Mesothelial cell of epicardium (in vitro differentiated cells): ENCODE measurements at places on chromosomes 1 and 21. TPM values are rescaled to one million over a fixed set of nuclear protein-coding genes. Genes with fewer than 3 reads are reported as not detected.

- H3K36me3 ChIP-seq: no peaks in the 10 kb centered on the region
- DNase-seq: no peak
- no peak overlapping the region for H3K4me3 ChIP-seq
These were observed 18.8 kb upstream of the DYNLT5 start for GRCh38 chr1:66733348-66734017.

GRCh38 chr1:1809489-1809888 lies 31.2 kb upstream of the NADK start:
- H3K27me3 ChIP-seq: no peaks in the 10 kb centered on the region
- H3K4me1 ChIP-seq: no peaks in the 10 kb centered on the region
- peaks cover 24% of the 10 kb centered on the region for H3K36me3 ChIP-seq
- DNase-seq: no peak
- H3K4me3 ChIP-seq: no peak overlapping the region

The ROR1 gene
- 76.0 to 89.9 TPM (median 81.4 TPM) in 3 replicates for total RNA-seq

The CFHR2 gene
- not detected in 3 replicates for total RNA-seq

The SPRR1A gene
- not detected in 3 replicates for total RNA-seq

DNA sequence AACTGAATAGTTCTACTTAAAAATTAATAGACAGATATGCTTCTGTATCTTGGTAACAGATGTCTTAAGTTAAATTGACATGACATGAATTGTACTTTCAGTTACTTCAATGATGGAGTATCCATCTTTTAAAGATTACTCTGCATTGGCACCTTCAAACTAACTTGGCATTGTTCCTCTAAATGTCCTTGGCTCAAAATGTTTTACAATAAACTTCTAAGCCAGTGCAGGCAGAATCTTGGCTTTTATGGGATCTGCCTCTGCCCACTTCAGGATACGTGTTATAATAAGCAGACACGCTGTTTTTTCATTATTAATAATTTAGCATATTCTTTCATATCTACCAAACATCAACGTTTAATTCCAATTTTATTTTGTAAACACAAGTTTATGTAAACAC lies 873.4 kb upstream of the ADAMTS5 start:
- H3K4me1 ChIP-seq: peaks cover 17% of the 10 kb centered on the region
- no peak for DNase-seq
- H3K27ac ChIP-seq: no peak overlapping the region
- H3K36me3 ChIP-seq: peaks cover 11% of the 10 kb centered on the region
- no peak overlapping the region for H3K4me3 ChIP-seq

The KPRP gene
- not detected in 3 replicates for total RNA-seq

The SLC9C2 gene
- total RNA-seq: 0.93 to 1.2 TPM (median 1.00 TPM) in 3 replicates

DNA sequence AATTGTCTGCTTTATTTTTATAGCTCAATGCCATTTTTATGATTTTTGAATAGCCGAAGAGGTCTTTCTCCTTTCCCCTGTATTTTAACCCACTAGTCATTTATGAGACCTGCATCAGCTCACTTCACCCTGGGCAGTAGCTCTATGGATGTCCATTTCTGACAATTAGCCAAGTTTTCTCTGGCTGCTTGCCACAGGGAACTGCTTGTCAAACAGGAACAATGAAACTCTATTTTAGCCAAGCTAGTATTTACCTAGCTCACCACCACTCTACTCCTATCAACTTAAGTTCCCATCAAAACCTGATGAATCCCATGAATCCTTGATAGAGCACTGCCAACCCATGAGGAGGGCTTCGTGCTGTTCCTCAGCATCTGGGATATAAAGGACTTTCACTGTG lies 406.7 kb downstream of the RWDD3 start:
- H3K27me3 ChIP-seq: no peaks in the 10 kb centered on the region
- H3K27ac ChIP-seq: no peak overlapping the region

DNA sequence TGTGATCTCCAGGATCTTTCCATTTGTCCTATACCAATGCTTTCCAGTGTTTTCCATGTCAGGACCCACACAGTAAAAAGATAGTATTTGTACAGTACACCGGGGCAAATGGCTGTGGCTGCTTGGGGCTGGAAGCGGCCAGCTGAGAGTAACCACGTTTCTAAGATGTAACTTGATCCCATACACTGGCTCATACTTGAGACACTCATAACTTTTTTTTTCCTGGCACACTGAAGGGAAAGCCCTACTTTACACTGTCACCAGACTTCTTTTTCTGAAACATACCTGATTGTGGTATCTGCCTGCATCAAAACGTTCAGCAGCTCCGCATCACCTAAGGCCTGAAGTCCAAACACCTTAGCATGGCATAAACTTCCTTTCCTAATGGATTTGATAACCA lies 21.6 kb downstream of the VPS13D start:
- peaks cover 44% of the 10 kb centered on the region for H3K36me3 ChIP-seq
- H3K27me3 ChIP-seq: no peaks in the 10 kb centered on the region
- H3K4me1 ChIP-seq: peaks cover 6% of the 10 kb centered on the region
- DNase-seq: no peak

DNA sequence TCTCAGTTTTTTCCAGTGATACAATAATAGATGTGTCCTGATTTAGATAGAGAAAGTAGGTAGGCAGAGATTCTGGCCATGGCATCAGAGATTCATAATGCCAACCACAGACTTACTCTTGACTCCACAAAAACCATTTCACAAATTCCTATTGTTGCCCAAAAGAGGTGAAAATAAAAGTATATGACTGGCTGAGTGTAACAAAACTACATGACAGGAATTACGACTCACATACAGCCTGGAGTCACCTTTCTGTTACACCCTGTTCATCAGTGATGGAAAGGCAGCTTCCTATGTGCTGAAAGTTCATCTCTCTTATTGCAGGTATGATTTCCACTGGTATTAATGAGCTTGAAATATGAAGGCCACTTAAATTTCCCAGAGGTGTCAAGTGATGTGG lies 72.3 kb downstream of the MPZL1 start:
- no peak for DNase-seq
- no peak overlapping the region for H3K4me3 ChIP-seq
- peaks cover 21% of the 10 kb centered on the region for H3K4me1 ChIP-seq
- no peaks in the 10 kb centered on the region for H3K27me3 ChIP-seq
- H3K27ac ChIP-seq: no peak overlapping the region
- H3K36me3 ChIP-seq: peaks cover 40% of the 10 kb centered on the region

DNA sequence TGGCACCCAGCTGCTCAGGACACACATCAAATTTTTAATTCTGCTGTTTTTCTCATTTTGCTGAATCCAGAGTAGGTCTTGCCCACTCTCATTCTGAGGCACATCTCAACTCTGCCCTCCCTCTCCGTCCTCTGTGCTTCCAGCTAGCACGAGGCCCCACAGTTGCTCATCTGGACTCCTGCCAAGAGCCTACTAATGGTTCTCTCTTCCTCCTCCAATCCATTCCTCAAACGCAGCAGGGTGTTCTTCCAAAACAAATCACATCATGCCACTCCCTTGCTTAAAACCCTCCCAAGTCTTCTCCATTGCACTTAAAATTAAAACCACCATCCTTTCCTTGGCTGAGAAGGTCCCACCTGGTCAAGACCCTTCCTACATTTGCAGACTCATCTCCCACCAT lies 49.8 kb upstream of the SCAF4 start:
- H3K4me1 ChIP-seq: peaks cover 18% of the 10 kb centered on the region
- peak overlapping the region; percentile 65 for H3K27ac ChIP-seq
- no peak overlapping the region for H3K4me3 ChIP-seq

The CPLANE2 gene
- 7.7 to 10.7 TPM (median 9.1 TPM) in 3 replicates for total RNA-seq

- DNase-seq: no peak
- H3K4me3 ChIP-seq: no peak overlapping the region
- H3K27me3 ChIP-seq: no peaks in the 10 kb centered on the region
- H3K36me3 ChIP-seq: no peaks in the 10 kb centered on the region
These were observed 99.6 kb downstream of the APP start for GRCh38 chr21:26070822-26071425.

The EXO1 gene
- 8.3 to 9.4 TPM (median 8.4 TPM) in 3 replicates for total RNA-seq

The POU3F1 gene
- total RNA-seq: 0.16 to 0.45 TPM (median 0.29 TPM) in 3 replicates

GRCh38 chr1:157292809-157293564 lies 154.8 kb upstream of the ETV3 start:
- H3K27ac ChIP-seq: no peak overlapping the region
- no peaks in the 10 kb centered on the region for H3K36me3 ChIP-seq
- peaks cover 10% of the 10 kb centered on the region for H3K4me1 ChIP-seq
- no peak for DNase-seq

The PYHIN1 gene
- 0.13 TPM in 1 of 3 replicates, not detected in the others for total RNA-seq

GRCh38 chr1:44038876-44039657 lies 7.8 kb upstream of the SLC6A9 start:
- peaks cover 6% of the 10 kb centered on the region for H3K27me3 ChIP-seq
- H3K4me3 ChIP-seq: no peak overlapping the region
- no peak overlapping the region for H3K27ac ChIP-seq
- H3K36me3 ChIP-seq: no peaks in the 10 kb centered on the region
- no peak for DNase-seq

DNA sequence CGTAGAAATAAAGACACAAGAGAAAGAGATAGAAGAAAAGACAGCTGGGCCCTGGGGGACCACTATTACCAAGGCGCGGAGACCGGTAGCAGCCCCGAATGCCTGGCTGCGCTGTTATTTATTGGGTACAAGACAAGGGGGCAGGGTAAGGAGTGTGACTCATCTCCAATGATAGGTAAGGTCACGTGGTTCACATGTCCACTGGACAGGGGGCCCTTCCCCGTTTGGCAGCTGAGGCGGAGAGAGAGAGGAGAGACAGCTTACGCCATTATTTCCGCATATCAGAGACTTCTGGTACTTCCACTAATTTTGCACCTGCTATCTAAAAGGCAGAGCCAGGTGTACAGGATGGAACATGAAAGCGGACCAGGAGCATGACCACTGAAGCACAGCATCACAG lies 4.1 kb upstream of the TPRG1L start:
- no peak for DNase-seq
- H3K4me3 ChIP-seq: no peak overlapping the region
- peaks cover 4% of the 10 kb centered on the region for H3K27me3 ChIP-seq
- no peaks in the 10 kb centered on the region for H3K36me3 ChIP-seq
- peaks cover 41% of the 10 kb centered on the region for H3K4me1 ChIP-seq

GRCh38 chr1:116435806-116436610 lies 63.0 kb downstream of the ATP1A1 start:
- DNase-seq: no peak
- H3K27ac ChIP-seq: no peak overlapping the region
- H3K36me3 ChIP-seq: no peaks in the 10 kb centered on the region
- H3K27me3 ChIP-seq: no peaks in the 10 kb centered on the region

The UBQLN4 gene
- 61.2 to 66.7 TPM (median 61.9 TPM) in 3 replicates for total RNA-seq

DNA sequence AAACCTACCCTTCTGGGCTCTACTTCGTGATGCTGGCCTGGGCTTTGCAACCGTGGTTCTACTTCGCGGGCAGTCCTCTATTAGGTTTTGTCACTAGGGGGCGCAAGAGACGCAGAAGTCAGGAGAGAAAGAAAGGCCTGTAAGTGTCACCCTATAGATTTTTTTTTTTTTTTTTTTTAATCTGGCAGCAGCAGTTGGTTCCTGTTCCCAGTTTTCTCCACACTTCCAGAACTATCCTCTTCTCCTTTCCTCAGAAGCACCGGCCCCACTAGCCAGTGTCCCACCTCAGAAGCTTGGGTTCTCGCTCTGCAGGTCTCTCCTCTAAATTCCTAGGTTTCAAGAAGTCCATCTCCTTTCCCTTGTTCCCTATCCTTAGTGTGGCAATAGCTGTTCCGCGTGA lies 9.1 kb upstream of the LCE2D start:
- no peak overlapping the region for H3K27ac ChIP-seq
- no peaks in the 10 kb centered on the region for H3K4me1 ChIP-seq
- H3K36me3 ChIP-seq: peaks cover 2% of the 10 kb centered on the region
- no peaks in the 10 kb centered on the region for H3K27me3 ChIP-seq

GRCh38 chr1:212132025-212132424 lies 96.5 kb downstream of the DTL start:
- no peak overlapping the region for H3K27ac ChIP-seq
- no peak for DNase-seq
- H3K36me3 ChIP-seq: peaks cover 12% of the 10 kb centered on the region
- no peaks in the 10 kb centered on the region for H3K4me1 ChIP-seq
- no peak overlapping the region for H3K4me3 ChIP-seq
- no peaks in the 10 kb centered on the region for H3K27me3 ChIP-seq

- peaks cover 3% of the 10 kb centered on the region for H3K4me1 ChIP-seq
- H3K27me3 ChIP-seq: no peaks in the 10 kb centered on the region
These were observed 41.3 kb downstream of the LRRC71 start for GRCh38 chr1:156961709-156962108.

DNA sequence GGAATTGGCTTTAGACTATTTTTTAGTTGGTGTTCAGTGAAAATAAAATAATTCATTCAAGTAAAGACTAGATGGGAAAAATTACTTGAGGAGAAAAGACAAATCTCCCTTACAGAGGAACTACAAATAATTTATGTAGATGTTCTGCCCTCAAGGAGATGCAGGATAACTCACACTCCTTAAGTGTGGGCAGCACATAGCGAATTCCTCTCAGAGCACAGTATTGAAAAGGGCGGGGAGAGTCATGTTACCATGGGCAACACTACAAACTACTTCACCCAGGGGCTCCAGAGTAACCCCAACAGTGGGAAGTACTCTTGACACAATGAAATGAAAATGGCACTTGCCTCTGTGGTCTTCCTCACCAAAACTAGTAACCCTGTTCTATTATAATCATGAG lies 20.6 kb upstream of the LAMC2 start:
- DNase-seq: no peak
- no peak overlapping the region for H3K4me3 ChIP-seq
- no peaks in the 10 kb centered on the region for H3K36me3 ChIP-seq
- no peaks in the 10 kb centered on the region for H3K27me3 ChIP-seq
- H3K27ac ChIP-seq: peak overlapping the region; percentile 87

The DMBX1 gene
- total RNA-seq: not detected in 3 replicates

DNA sequence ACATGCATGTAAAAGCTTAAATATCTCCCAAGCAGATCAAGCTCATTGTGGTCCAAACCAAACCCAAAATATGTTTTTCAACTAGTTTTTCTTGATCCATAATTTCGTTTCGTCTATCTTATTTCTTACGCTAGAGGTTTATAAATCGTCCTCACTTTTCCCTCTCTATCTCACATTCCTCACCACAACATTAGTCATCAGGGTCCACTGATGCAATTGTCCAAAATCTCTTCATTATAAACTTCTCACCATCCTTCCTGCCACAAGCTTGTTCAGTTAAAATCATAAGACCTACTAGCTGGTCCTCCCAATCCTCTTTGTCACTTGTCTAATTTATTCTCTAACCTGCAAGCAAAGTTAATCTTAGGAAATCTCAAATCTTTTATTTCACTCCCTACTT lies 173.0 kb upstream of the PALMD start:
- peaks cover 7% of the 10 kb centered on the region for H3K4me1 ChIP-seq
- no peak overlapping the region for H3K4me3 ChIP-seq
- no peaks in the 10 kb centered on the region for H3K36me3 ChIP-seq
- no peaks in the 10 kb centered on the region for H3K27me3 ChIP-seq
